SJCRH30 (cell line): ENCODE measurements at places on chromosomes 11 and 22.
A peak's percentile ranks its signal among the peaks of the same experiment; 100 is the strongest.

- DNase-seq: no peak
Observed at GRCh38 chr11:15735706-15736105, 620.6 kb downstream of the SOX6 start.

- no peak for DNase-seq
Observed at GRCh38 chr11:2929531-2929949, 320 bp upstream of the PHLDA2 start.

DNA sequence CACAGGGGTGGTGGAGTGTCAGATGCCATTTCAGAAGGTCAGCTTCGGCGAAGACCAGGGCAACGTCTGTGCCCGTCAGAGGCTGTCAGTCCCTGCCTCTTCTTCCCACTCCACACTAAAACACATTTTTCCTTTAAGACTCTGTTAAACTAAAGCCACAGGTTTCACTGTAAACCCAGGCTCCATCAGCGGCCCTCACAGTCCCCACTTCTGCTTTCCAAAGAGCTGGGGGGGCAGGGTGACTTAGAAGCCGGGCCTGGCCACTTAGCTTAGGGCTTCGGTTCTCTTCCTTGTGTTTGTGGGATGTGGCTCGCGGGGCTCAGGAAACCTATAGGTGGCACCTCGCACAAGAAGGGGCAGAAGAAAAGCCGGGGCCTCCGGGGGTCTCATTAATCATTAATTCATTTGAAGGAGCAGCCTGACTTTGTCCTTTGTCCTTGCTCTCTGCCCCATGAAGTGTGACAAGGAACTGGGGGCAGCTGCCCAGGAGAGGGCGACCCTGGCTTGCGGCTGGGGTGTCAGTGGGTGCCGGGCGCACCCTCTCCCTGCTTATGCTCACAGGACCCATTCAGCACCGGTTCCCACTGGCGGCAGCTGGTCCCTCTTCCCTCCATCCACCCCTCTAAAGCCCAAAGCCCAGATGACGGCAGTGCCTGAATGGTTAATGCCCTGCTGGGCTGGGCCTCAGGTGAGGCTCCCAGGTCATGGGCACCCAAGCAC lies 4.1 kb downstream of the SLC25A45 start:
- no peak for DNase-seq

- DNase-seq: no peak
Observed at GRCh38 chr11:115054570-115055538, 376.5 kb downstream of the NXPE2 start.

GRCh38 chr22:27086080-27087044 lies 429.0 kb downstream of the MIAT start:
- peak; percentile 77 for DNase-seq

GRCh38 chr11:126317432-126317755 lies 13.5 kb downstream of the DCPS start:
- DNase-seq: no peak

DNA sequence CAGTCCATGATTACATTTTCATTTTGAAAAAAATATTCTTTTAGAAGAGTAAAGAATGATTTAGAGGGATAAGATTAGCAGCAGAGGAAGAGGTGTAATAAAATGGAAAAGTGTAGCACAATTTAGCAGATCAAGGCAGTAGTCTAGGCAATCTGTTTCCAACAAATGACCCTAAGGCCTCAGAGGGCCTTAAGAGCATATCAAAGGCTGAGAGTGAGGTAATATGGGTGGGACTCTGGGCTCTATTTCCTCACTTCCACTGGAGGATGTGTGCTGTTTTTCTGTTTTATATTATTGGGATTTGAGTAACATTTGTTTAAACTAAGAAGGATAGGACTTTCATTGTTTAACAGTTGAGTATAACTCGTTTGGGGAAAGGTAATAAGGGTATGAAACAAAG lies 28.8 kb downstream of the CCDC81 start:
- DNase-seq: no peak

DNA sequence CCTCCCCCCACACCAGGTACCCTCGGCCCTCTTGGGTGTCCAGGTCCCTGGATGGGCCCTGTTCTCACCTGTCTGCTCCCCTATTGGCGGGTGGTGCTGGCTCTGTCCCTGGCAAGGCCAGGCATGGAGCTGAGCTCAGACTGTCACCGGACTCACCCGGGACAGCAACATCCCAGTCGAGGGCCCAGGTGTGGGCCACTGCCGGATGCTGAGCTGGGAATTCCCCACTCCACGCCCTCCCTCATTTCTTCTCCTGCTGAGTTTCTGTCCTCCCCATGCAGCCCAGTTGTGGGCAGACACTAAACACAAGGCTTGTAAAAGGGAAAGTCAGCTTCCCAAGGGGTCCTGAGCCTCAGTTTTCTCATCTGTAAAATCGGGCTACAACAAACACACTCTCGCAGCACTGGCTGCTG lies 2.0 kb upstream of the AP5B1 start:
- no peak for DNase-seq

DNA sequence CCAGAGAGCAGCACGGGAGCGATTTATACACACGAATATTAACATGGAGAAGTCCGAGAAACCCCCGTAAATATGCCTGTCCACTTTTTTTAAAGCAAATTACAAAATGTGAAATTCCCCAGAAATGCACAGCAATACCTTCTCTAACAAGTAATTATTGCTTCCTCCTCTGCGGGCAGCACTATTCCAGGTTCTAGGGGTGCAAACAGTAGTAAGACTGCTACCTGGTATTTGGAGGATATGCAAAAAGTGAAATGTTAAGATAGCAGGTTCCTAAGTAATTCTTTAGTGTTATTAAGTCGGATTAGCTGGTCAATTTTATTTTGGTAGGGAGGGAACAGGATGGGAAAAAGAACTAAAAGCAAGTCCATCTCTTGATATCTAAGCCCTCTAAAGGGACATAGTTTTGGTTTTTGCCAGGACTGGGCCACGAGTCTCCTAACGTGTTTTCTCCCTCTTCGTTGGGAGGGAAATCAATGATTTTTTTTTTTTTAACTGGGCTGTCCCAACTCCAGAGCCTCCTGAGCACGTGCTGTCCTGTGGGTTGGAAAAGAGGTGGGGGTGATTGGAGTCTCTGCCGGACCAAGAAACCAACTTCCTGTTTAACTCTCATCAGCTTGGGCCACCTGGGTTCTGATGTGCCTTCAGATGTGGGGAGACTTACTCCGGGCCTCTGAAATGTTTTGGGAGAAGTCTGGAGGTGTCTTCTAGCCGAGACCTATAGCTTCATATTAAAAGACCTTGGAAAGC lies 1.7 kb upstream of the XBP1 start:
- DNase-seq: no peak

GRCh38 chr11:20360650-20361049 lies 2.9 kb upstream of the HTATIP2 start:
- DNase-seq: no peak

- no peak for DNase-seq
Observed at GRCh38 chr11:131108760-131109159, 192.5 kb upstream of the SNX19 start.

- DNase-seq: no peak
Observed at GRCh38 chr11:129992161-129992944, 10.3 kb downstream of the PRDM10 start.

- no peak for DNase-seq
Observed at GRCh38 chr11:46894506-46894905, 23.8 kb downstream of the LRP4 start.

DNA sequence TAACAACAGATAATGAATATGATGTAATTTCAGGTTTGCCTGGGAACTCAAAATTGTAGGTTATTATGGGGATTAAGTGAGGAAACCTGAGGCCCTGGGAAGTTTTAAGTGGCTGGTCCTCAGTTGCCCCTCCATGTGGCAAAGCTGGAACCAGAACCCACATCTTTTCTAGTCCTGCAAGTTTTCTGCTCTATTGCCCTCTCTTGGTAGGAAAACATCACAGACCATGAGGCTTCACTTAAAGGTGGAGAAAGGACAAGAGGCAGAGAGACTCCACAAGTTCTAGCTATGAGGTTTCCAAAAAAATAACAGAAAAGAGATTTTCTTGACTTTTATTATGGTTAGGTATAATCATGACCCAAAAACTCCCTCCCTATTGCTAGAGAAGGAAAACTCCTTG lies 115.5 kb upstream of the DDI1 start:
- no peak for DNase-seq

DNA sequence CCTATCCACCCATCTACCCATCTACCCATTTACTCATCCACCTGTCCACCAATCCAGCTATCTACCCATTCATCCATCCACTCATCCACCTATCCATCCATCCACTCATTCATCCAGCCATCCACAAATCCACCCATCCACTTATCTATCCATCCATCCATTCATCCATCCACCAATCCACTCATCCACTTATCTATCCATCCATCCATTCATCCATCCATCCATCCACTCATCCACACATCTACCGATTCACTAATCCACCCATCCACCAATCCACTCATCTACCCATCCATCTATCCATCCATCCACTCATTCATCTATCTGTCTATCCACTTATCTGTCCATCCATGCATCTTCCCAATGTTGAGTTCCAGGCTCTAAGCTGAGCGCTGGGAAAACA lies 1.7 kb upstream of the SPI1 start:
- DNase-seq: no peak

DNA sequence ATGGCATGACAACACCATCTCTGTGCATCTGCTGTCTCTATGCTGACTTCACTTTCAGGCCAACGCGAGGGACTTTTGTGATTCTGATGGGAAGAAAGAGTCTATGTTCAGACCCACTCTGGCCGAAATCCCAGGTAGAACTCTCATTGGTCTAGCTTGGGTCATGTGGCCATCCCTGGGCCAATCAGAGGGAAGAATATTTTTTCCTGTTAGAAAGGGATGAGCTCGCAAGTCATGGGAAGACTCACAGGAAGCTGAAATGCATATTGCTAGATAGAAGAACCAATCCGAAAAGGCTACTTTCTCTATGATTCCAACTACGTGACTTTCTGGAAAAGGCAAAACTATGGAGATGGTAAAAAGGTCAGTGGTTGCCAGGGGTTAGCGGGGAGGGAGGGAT lies 56.0 kb upstream of the LINC01488 start:
- no peak for DNase-seq

- peak; percentile 86 for DNase-seq
Observed at GRCh38 chr11:12287374-12288211, 89.8 kb upstream of the PARVA start.

DNA sequence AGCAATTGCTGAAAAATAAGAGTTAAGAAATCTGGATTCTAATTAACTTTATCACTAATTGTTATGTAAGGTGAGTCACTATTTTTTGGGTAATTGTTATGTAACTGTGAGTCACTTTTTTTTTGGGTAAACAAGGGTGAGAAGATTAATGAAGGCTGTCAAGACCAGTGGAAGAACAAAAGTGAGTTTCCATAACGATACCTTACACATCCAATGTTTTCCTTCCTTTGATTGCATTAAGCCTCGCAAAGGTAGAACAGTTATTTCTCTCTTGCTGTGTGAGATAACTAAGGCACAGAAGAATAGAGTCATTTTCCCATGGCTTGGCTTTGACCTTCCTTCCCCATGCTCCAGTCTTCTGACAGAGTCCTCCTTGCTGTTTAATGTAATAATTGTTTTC lies 374.7 kb downstream of the DDX10 start:
- no peak for DNase-seq

DNA sequence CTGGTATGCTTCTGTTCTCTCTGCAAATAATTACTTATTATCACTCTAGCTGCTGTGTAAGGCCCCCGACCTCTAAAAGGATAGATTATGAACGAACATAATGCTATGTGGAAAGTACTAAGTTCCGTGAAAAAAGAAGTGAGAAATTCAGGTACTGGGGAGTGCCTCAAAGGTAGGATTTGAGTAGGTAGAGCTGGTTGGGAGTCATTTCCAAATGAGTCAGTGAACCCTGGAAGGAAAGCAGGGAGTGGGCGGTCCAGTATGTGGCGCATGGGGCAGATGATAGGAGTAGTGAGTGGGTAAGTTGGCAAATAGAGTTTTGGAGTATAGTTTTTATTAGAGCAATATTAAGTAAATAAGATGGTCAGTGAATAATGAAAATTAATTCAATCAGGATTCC lies 2.4 kb downstream of the ZC3H12C start:
- DNase-seq: no peak

GRCh38 chr11:107397357-107397756 lies 60.3 kb downstream of the CWF19L2 start:
- DNase-seq: no peak

DNA sequence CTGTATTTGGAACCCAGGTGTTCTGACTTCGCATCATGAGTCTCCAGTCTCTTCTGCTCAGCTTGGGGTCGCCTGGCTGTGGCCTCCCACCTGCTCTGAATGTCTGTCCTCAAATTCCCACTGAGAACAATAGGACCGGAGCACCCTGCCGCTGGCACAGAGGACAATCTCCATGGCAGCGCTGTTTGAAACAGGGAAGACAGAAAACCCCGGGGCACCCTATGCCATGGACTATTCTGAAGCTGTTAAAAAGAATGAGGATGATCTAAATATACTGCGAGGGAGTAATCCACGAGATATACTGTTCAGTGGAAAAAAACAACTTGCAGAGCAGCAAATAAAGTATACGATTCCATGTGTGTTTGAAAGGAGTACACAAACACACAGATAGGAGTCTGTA lies 415.6 kb upstream of the NARS2 start:
- no peak for DNase-seq

DNA sequence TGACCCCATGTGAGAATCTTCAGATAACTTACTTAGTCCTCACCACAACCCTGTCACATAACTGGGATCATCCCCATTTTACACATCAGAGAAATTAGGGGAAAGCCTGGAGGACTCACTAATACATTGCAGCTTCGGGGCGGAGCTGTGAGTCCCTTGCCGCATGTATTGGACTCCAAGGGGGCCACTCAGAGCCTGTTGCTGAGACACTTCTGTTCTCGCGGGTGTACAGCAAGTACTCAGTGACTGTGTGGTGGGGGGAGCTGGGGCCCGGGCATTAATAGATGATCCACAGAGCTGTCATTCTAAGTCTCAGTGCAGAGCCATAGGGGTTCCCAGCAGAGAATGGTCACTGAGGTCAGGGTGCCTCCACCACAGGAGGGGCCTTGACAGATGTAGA lies 13.5 kb downstream of the OAF start:
- DNase-seq: no peak

DNA sequence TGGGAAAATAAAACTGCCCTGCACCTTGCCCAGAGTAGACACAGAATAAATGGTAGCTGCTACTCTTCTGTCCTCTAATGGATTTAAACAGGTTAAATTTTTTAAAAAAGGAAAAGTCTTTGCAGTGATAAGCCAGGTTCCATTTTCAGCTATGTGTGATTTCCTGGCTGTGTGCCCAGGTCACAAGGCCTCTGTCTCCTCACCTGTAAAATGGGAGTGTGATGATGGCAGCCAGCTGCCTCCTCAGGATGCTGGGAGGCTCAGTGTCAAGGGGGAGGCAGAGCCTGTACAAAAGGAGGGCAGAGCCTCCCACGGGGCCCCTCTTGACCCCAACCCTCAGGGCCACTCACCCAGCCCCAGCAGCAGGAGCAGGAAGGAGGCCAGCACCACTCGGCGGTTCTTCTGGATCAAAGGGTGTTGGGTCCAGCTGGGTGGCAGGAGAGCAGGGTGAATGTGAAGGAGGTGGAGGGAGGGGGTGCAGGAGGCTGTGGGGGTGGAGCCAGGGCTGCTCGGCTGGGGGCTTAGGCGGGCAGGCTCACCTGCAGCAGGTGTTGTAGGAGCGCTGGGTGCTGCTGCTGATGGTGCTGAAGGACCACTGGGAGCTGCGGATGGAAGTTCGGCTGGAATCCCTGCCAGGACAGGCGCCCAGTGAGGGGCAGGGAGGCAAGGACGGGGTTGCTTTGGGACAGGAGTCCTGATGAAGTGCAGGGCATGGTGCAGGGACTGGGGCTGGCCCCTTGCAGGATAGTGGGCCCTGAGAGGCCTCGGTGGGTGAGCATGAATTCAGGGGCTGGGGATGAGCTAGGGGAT lies 1.9 kb downstream of the TMEM134 start:
- DNase-seq: no peak

- no peak for DNase-seq
Observed at GRCh38 chr11:18766015-18766414, 25.6 kb downstream of the PTPN5 start.

- DNase-seq: peak; percentile 11
Observed at GRCh38 chr11:7977232-7977917, 9.8 kb upstream of the EIF3F start.
